Left lobe of liver (tissue), 2 donors: ENCODE measurements at places on chromosomes 11 and 22. TPM values are rescaled to one million over a fixed set of nuclear protein-coding genes. Genes with fewer than 3 reads are reported as not detected.

GRCh38 chr11:65150509-65151299, 16.4 kb upstream of the SYVN1 start:
- peak; percentile 90 for DNase-seq

DNA sequence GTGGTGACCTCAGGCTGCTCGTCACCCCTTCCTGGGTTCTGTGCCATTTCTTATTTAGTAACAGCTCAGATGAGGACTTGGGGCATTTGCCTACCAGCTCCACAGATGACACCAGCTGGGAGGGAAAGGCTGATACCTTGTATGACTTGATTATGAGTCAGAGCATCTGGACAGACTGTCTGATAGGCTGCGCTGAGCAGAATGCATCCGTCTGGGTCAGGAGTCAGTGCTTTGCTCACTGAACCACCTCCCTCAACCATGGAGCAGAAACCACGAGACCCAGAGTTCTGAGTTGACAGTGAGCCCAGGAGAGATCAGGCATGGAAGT, 6.8 kb downstream of the ST14 start:
- no peak for DNase-seq

- peak; percentile 42 for DNase-seq
These were observed 99.8 kb downstream of the MORC2 start for GRCh38 chr22:30868663-30869385.

DNA sequence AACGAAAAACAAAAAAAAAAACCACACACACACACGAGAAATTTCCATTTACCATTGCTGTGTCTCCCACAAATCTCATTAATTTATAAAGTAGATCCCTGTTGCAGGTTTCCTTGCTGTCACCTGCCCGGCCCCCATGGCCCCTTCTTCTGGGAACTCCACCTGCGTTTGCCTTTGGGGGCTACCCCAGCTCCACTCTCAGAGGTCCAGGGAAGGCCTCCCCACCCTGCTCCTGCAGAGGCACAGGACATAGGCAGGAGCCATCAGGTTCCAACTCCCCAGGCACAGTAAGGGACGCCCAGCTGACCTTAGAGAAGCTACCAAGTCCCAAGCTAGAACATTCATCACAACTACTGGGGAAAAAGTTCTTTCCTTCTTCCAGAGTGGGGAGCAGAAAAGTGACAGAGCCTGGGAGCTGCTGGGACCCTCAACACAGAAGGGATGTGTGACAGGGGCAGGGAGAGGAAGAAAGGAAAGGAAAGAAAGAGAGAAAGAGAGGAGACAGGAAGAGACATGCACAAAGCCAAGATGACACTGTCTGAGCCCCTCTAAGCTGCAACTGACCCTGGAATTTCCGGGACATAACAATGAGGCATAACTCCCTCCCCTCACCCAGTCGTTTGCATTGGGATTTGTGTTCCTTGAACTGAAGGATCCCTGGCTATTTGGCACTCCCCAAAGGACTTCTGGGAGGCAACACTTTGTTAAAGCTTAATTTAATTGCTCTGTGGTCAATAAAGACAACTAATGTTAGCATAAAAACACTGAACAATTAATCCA, 175.7 kb downstream of the SHANK2 start:
- no peak for DNase-seq

GRCh38 chr22:48428631-48429371, 1398.9 kb downstream of the BRD1 start:
- no peak for DNase-seq

DNA sequence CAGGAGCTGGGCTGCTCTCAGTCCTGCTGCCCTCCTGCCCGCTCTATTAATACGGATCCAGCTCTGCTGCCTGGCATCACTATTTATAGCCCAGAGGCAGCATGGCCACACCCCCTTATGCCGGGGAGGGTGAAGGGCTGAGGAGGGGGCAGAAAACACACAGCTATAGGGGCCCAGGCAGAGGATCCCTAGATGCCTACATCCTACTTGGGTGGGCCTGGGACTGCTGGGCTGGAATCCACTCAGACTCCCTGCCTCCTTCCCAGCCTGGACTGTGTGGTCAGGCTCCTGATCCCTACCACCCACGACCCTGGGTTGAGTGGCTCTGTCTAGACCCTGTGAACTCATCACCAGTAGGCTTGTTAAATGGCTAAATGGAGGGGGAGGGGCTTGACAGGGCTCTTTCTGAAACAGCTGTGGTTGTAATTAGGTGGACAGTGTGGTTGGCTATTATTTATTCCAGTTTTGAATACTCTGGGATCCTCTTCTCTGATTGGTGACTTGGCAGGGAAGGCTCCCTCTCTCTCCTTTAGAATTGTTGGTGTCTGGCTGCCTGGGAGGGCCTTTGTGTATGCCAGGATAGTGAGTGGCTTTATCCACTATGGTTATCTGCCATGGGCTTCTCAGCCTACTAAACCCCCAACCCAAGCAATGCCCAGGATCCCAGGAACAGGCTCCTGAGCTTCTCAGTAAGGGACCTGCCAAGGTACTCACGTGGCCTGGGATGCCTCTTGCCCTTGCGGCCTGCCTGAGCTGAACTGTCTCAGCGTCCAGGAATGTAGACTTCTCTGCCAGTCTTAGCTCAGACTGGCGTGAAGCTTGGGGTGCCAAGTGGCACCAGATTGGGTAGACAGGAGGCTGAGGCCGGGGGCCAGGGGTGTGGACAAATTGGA, 15.2 kb downstream of the PHLDB1 start:
- DNase-seq: no peak

- DNase-seq: no peak
These were observed 22.9 kb upstream of the SLC5A1 start for GRCh38 chr22:32020117-32020516.

DNA sequence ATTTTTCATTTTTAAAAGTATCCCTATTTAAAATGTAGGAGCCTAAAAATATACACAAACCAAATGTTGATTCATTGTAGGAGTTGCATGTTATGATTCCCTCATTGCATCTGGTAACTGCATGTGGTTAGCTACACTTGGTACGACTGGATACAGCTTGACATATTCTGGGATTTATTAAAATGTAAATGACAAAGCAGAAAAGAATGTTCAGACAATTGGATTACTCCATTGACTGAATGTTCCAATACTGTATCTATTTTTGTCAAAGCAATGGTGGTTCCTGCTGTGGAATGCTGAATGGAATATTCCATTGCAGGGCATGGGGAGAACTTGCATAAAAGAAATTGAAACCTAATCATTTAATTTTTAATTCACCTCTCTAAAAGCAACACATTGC, 30.8 kb downstream of the BLID start:
- DNase-seq: no peak

DNA sequence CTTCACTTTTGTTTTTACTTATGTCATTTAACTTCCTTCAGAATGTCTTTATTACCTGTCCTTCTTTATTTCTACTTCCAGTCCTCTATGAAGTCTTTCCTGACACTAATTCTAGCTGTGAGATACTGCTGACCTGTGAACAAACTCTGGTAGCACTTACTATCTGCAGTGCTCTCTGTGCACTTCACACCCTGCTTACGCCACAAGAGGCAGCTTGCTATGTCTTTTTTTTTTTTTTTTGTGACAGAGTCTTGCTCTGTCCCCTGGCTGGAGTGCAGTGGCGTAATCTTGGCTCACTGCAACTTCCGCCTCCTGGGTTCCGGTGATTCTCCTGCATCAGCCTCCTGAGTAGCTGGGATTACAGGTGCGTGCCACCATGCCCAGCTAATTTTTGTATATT, 10.7 kb downstream of the STIM1 start:
- peak; percentile 74 for DNase-seq

DNA sequence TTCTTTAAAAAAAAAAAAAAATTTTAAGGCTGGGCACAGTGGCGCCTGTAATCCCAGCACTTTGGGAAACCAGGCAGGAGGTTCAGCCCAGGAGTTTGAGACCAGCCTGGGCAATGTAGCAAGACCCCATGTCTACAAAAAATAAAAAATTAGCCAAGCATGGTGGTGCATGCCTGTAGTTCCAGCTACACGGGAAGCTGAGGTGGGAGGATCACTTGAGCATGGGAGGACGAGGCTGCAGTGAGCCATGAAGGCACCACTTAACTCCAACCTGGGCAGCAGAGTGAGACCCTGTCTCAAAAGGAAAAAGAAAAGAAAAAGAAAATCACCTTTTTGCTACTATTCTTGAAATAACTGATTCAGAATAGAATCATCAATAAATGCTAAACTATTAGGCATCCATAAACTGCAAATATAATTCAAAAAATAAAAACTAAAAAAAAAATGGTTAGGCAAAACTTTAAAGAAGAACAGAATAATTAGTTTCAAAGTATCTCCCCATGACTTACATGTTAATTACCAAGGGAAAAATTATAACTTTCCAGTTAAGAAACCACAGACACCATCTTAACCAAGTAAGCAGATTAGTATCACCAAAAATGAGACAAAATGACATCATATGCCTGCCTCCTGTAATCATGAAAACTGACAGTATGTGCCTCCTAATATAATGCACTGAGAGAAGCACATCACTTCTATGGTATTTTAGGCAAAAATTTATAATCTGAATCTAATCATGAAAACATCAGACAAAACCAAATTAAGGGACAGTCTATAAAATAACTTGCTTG, 63.6 kb downstream of the DENND5A start:
- DNase-seq: no peak

- no peak for DNase-seq
These were observed 3.1 kb upstream of the CLDN5 start for GRCh38 chr22:19527321-19527721.

PKP3 gene
- total RNA-seq: 1.2 TPM

CASP5 gene
- not detected for total RNA-seq
